Esophagus (tissue), 2 donors: ENCODE measurements at places on chromosomes 11 and 22. TPM values are rescaled to one million over a fixed set of nuclear protein-coding genes. Genes with fewer than 3 reads are reported as not detected.

Gene APOL5
- polyA plus RNA-seq: not detected

Gene TRIOBP
- 63.8 TPM for polyA plus RNA-seq

Gene MIAT
- 0.55 TPM for polyA plus RNA-seq

Gene APOA5
- not detected for polyA plus RNA-seq

Gene TCN2
- 2.2 TPM for polyA plus RNA-seq

Gene TESMIN
- 3.0 TPM for polyA plus RNA-seq

Gene SLC5A12
- polyA plus RNA-seq: 0.02 TPM

Gene JAML
- polyA plus RNA-seq: 7.0 TPM

Gene TMEM191B
- polyA plus RNA-seq: 2.6 TPM

Gene SPI1
- 3.9 TPM for polyA plus RNA-seq

Gene MMP8
- polyA plus RNA-seq: not detected

Gene DGCR8
- 21.6 TPM for polyA plus RNA-seq

Gene AIFM3
- polyA plus RNA-seq: 1.7 TPM

Gene CRYBB2
- 0.49 TPM for polyA plus RNA-seq

Gene SCARF2
- 0.57 TPM for polyA plus RNA-seq

Gene PIWIL4
- polyA plus RNA-seq: 0.88 TPM

Gene PATE3
- polyA plus RNA-seq: not detected

Gene CHCHD10
- polyA plus RNA-seq: 115 TPM

Gene TSPAN32
- polyA plus RNA-seq: 0.47 TPM

Gene DSCAML1
- polyA plus RNA-seq: 0.04 TPM

Gene DDIAS
- 0.92 TPM for polyA plus RNA-seq

Gene RFPL1
- 0.04 TPM for polyA plus RNA-seq

Gene NAT10
- 24.0 TPM for polyA plus RNA-seq

Gene H19
- 47.6 TPM for polyA plus RNA-seq

Gene ZBTB44
- 6.7 TPM for polyA plus RNA-seq

Gene APOC3
- not detected for polyA plus RNA-seq

Gene MYOD1
- polyA plus RNA-seq: not detected

Gene FJX1
- polyA plus RNA-seq: 5.0 TPM

Gene CALCA
- 0.02 TPM for polyA plus RNA-seq

Gene PKP3
- 353 TPM for polyA plus RNA-seq

Gene OR2D2
- not detected for polyA plus RNA-seq

Gene DGAT2
- 17.2 TPM for polyA plus RNA-seq

Gene GAS2
- 0.46 TPM for polyA plus RNA-seq

Gene LDLRAD3
- 4.8 TPM for polyA plus RNA-seq

Gene GLB1L2
- 2.4 TPM for polyA plus RNA-seq

Gene NXPE1
- not detected for polyA plus RNA-seq

Gene IFITM10
- polyA plus RNA-seq: 1.1 TPM

Gene POU2F3
- 4.5 TPM for polyA plus RNA-seq

Gene UPK3A
- not detected for polyA plus RNA-seq

Gene ZNF280B
- polyA plus RNA-seq: 0.05 TPM

Gene CASP5
- not detected for polyA plus RNA-seq

Gene YPEL4
- polyA plus RNA-seq: 0.39 TPM

Gene RBFOX2
- polyA plus RNA-seq: 31.1 TPM

Gene TTC36
- 0.18 TPM for polyA plus RNA-seq

Gene LMNTD2
- 6.9 TPM for polyA plus RNA-seq

Gene P4HA3
- polyA plus RNA-seq: 0.08 TPM

Gene TTC28
- 1.4 TPM for polyA plus RNA-seq

Gene RCOR2
- 0.24 TPM for polyA plus RNA-seq

Gene PDGFB
- polyA plus RNA-seq: 1.8 TPM

Gene NLRP6
- polyA plus RNA-seq: 0.06 TPM

Gene ADORA2A
- 0.92 TPM for polyA plus RNA-seq

Gene SYT12
- polyA plus RNA-seq: 0.53 TPM

Gene PAX6
- 0.10 TPM for polyA plus RNA-seq

Gene MMP1
- 0.24 TPM for polyA plus RNA-seq

Gene TRPM5
- 0.01 TPM for polyA plus RNA-seq

Gene PKDREJ
- polyA plus RNA-seq: 0.10 TPM

Gene PNPLA3
- polyA plus RNA-seq: 0.41 TPM

Gene PARVG
- 4.4 TPM for polyA plus RNA-seq

Gene DLG2
- 6.7 TPM for polyA plus RNA-seq

Gene APLNR
- 0.54 TPM for polyA plus RNA-seq
